ENCODE measurements at places on chromosomes 6 and 20.

DNA sequence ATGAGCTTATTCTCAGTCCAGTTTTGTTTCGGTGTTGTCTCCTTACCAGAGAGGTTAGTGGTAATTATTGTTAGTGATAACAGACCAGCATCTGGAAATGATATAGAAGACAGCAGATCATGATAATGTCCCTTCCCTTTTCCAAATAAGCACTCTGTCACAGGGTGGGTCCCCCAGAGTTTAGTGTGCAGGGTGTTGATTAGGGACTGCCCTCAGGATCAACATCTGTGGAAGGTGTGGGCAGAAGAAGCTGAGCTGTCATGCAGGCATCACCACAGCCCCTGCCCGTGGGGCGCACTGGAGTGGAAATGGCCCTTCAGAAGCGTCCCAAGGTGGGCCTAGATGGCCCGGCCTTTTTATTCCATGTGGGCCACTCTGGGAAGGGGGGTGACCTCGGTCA lies 67.6 kb upstream of the DTNBP1 start:
- no peak for DNase-seq

- no peak for DNase-seq
Measured at GRCh38 chr6:106724337-106724736, 95.0 kb downstream of the QRSL1 start.

DNA sequence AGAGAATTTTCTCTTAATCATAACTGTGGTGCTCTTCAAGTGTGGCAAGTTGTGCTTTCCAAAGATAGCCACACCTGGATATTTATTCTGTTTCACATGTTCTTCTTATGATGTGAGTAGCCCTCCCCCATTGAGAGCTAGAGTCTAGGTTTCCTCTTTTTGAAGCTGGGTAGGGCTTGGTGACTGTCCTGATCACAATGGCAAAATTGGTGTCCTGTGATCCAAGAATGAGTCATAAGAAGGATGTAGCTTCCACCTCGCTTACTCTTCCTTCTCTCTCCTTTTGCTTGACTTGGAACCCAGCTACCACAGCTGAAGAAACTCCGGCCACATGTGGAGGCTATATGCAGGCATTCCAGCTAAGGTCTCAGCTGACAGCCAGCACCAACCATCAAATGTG lies 7.4 kb upstream of the IGF2R start:
- DNase-seq = no peak

DNA sequence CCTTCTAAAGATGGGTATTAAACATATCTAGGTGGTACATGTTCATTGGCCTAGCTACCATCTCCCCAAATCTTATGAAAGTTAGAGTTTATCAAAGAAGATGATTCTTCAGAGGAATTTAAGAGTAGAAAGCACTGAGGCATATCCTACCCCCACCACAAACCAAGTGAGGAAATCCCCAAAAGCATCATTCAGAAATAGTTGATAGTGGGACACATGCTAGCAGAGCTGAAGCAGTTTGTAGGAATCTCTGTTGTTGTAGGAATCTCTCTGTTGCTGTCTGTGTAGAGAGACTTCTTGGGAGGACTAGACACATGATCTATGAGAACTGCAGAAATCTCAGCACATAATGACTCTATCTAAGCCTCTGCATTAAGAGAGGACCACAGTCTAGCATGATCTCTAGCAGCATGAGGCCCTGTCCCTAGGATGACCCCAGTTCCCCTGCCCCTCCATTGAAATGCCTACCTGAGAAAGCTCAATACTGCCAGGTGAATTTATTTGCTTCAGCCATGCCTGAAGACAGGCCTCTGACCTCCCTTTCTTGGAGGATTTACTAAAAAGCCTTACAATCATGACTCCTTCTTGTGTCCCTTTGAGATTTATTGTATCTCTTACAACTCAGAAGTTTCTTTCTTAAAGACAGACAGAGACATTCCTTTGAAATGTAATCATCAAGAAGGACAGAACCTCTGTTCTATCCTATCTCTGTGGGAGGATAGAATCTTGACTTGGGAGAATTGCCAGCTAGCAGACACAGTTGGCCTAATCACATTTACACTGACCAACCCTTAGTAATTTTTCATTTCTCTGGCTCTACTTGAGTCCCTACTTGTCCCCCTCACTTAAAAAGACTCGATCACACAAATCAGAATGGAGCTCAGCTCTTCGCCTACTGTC lies 582.4 kb downstream of the PHF3 start:
- DNase-seq = no peak

DNA sequence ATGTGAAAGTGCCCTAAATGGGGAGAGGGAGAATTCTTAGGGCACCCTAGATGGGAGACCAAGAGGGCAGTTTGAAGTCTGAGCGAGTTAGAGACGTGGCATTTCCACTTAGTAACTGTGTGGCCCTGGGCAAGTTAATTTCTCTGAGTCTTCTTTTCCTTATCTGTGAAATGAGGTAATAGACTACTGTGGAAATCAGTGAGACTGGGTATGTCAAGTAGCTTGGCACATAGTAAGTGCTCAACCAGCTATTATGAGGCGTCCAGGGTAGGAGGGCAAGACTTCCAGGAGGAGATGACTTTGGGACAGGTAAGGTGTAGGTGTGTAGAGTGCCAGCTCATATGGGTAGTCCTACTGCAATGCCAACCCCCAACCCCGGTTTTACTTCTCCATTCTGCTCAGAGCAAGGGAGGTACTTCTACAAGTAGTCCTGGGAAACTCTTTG lies 770 bp downstream of the KIF3B start:
- DNase-seq = no peak

- DNase-seq = no peak
Measured at GRCh38 chr6:22300273-22300998, 3.6 kb upstream of the PRL start.

DNA sequence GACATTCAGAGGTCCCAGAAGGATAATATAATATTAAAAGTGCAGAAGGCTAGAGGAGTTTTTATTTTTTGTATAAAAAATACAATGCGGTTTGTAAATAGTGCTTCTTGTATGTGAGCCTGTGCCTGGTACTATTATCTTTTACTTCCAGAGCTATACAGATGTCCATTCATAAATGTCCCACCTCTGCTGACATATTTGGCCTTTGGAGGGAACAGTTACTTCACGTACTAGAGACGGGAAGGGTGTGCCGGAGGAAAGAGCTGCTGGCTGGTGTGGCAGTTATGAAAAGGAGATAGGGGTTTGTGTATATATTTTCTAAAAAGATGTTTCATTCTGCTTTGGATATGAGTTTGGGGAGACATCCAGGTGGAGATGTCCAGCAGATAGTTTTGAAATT lies 8.8 kb downstream of the CD109 start:
- no peak for DNase-seq

DNA sequence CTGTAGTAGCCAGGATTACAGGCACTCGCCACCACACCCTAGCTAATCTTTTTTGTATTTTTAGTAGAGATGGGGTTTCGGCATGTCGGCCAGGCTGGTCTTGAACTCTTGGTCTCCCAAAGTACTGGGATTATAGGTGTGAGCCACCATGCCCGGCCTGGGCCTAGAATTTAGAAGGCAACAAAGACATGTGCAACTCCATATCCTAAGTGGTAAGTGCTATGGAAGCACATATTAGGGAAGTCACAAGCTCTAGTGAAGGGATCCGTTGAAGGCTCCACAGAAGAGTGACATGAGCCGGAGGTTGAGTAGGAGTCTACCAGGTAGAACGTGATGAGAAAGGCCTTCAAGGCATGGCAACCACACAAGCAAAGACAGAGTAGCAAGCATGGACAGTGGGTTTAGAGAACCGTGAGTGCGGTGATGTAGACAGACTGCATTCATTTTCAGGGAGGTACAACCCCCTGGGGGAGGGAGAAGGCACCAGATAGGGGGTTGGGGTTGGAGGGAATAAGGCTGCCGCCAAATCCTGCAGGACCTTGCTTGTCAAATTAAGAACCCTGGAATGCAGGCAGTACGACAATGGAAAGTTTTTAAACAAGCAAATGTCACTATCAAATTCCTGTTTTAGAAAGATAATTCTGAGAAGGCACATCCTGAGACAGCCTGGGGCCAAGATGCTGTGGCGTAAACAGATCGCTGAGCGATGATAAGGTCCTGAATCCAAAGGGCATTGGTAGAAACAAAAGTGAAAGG lies 50.2 kb downstream of the ARHGAP18 start:
- DNase-seq = no peak

GRCh38 chr6:154605178-154605881 lies 94.8 kb upstream of the CNKSR3 start:
- DNase-seq = no peak

DNA sequence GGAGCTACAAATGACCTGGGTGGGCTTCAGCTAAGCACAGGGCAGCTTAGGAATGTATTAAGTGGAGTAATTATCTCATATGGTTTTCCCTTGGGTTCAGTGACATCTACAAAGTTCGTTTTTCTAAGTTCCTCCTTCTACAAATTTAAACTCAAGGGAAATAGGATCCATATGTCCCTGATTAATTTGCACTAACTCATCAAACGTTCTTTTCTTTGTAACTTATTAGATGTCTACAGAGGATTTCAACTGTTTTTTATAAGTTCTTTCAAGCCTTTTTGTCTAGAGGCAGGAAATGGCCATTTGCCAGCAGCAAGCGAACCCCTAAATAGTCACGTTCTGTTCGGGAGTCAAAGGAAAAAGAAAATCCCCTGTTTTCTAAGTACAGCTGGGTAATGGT lies 1060.3 kb downstream of the KIF16B start:
- no peak for DNase-seq

DNA sequence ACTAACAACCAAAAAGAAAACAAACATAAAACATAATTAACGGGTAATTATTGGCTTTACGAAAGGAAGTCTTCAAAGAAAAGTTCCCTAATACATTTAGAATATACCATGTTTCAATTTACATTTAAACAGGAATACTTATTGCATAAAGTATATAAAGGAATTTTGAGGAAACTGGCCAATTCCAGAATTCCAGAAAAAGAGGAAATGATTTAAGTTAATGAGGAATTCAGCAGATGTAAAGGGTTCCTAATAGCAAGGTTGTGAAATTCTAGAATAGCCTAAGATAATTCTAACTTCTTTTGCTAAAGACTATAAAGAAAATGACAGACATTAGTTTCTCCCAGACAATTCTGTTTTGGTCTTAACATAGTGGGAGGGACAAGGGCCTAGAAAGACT lies 35.0 kb downstream of the DTNBP1 start:
- DNase-seq = no peak

- DNase-seq = no peak
Measured at GRCh38 chr6:10383331-10384090, 31.4 kb downstream of the TFAP2A start.

All from C1 segment of cervical spinal cord (tissue), 14 donors.